ENCODE measurements at places on chromosomes 11 and 22. TPM values are rescaled to one million over a fixed set of nuclear protein-coding genes. Genes with fewer than 3 reads are reported as not detected.

DNA sequence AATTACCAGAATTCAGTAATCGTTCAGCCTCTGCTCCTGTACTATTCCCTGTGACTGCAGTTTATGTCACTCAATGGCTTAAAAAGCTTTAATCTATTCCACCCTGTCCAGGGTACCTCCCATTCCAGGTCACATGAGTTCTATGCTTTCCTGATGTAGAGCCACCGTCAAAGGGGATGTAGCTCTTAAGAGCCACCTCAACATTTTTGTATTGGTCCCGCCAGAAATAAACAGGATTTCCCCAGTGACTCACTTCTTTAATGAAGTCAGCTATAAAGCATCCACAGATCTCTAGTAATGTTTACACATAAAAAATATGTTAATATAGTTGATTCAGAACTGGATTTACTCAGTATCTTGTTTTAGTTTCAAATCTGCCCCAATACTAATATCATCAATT is 1.3 kb upstream of the OR8D1 start:
- no peaks in the 10 kb centered on the region for H3K27me3 ChIP-seq
- no peak overlapping the region for H3K27ac ChIP-seq
- no peak for DNase-seq
- H3K36me3 ChIP-seq = no peaks in the 10 kb centered on the region
- no peaks in the 10 kb centered on the region for H3K4me1 ChIP-seq

- no peak overlapping the region for H3K4me3 ChIP-seq
- H3K27me3 ChIP-seq = no peaks in the 10 kb centered on the region
- no peak overlapping the region for H3K27ac ChIP-seq
- H3K4me1 ChIP-seq = peaks cover 52% of the 10 kb centered on the region
- DNase-seq = peak; percentile 25
Measured at GRCh38 chr22:19995611-19996339, 20.8 kb downstream of the ARVCF start.

DNA sequence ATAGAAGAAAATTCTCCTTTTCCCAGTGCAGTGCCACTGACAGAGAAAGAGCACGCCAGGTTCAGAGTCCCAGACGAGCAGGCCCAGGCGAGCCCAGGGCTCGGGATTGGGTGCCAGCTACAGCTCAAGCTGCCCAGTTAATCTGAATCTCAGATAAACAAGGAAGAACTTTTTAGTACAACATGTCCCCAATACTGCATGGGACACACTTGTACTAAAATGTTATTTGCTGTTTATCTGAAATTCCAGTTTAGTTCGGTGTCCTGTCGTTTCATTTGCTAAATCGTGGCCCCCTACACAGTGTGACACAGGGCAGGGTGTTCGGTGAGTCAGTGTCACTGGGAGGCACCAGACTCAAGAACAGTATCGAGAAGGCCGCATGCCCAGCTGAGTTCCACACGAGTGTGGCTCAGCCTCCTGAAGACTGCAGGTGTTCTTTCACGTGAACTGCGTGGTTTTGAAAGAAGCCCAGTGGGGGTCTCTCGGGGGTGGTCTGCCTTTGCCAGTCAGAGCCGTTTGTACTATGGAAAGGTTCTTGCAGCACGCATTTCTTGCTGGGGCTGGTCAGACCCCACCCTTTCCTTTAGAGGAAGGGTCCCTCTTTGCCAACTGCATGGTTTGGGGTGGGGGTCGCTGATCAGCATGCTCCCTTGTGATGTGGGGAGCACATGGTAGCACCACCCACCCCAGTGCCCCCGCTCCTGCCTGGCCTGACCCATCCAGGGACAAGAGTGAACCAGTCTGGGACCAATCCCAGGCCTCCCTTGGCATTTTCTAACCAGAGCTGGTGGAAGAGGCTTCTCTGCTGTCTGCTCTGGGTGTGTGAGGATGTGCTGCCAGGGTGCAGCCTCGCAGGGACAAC is 115.6 kb upstream of the B3GAT1 start:
- peaks cover 13% of the 10 kb centered on the region for H3K27me3 ChIP-seq
- H3K4me1 ChIP-seq = no peaks in the 10 kb centered on the region
- H3K36me3 ChIP-seq = no peaks in the 10 kb centered on the region
- peak; percentile 3 for DNase-seq

- peak; percentile 41 for DNase-seq
- no peak overlapping the region for H3K27ac ChIP-seq
- H3K4me1 ChIP-seq = peaks cover 13% of the 10 kb centered on the region
- no peaks in the 10 kb centered on the region for H3K36me3 ChIP-seq
Measured at GRCh38 chr11:9626496-9627394, 37.1 kb upstream of the SWAP70 start.

- no peaks in the 10 kb centered on the region for H3K36me3 ChIP-seq
- no peak overlapping the region for H3K27ac ChIP-seq
- no peak overlapping the region for H3K4me3 ChIP-seq
- H3K4me1 ChIP-seq = no peaks in the 10 kb centered on the region
- peaks cover 5% of the 10 kb centered on the region for H3K27me3 ChIP-seq
Measured at GRCh38 chr11:79697905-79698304, 257.1 kb upstream of the TENM4 start.

DNA sequence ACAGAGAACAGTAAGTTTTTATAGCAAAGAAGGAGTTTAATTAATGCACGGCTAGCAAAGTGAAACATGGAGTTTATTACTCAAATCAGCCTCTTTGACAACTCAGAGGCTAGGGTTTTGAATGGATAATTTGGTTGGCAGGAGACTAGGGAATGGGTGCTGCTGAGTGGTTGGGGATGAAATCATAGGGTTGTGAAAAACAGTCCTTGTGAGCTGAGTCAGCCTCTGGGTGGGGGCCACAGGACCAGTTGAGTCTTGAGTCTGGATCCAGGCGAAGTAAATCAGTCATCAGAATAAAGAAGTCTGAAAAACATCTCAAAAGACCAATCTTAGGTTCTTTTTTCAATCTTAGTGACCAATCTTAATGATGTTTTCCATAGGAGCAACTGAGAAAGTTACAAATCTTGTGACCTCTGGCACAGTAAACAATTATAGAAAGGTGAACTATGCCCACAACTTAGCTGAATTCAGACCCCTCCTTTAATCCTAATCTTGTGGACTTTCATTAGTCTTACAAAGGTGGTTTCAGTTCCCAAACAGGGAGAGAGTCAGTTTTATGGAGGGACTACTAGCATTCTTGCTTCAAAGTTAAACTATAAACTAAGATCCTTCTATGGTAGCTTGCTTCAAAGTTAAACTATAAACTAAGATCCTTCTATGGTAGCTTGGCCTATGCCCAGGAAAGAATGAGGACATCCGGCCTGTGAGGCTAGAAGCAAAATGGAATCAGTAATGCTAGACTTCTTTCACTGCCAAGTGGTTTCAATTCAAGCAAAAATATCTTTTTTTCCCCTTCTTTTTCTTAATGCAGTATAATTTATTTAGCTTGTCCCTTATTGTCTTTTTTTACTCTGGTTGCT is 84.5 kb downstream of the AASDHPPT start:
- DNase-seq = no peak
- H3K27me3 ChIP-seq = no peaks in the 10 kb centered on the region
- H3K36me3 ChIP-seq = no peaks in the 10 kb centered on the region

DNA sequence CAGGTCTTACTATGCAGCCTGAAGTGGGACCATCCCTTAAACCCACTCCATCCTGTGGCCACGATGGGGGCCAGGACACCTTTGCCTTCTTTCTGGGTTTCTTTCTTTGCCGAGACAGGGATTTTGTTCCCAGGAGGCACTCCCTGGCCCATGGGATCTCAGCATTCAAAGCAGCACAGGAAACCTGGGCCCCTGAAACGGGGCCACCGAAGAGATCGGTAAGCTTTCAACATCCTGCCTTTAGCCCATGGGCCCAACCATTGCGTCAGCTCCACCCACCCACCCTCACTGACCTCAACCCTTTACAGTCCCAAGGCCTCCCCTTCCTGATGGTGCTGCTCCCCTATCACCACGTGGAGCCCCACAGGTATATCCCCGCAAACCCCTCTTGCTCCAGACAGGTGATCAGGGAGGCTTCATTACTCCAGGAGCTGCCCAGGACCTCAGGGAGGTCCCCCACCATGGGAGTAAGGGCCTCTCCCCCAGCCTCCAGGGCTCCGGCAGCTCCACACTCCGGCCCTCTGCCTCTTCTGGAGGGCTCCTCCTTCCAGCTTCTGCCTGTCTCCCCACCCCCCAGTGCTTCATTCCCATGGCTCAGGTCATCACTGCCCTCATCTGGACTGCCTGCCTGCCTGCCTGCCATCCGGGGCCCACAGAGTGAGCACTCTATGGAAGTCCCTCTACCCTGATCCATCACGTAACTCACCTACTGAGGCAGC is 42.0 kb upstream of the TUB start:
- H3K4me3 ChIP-seq = no peak overlapping the region
- no peak for DNase-seq
- no peak overlapping the region for H3K27ac ChIP-seq
- no peaks in the 10 kb centered on the region for H3K36me3 ChIP-seq

DNA sequence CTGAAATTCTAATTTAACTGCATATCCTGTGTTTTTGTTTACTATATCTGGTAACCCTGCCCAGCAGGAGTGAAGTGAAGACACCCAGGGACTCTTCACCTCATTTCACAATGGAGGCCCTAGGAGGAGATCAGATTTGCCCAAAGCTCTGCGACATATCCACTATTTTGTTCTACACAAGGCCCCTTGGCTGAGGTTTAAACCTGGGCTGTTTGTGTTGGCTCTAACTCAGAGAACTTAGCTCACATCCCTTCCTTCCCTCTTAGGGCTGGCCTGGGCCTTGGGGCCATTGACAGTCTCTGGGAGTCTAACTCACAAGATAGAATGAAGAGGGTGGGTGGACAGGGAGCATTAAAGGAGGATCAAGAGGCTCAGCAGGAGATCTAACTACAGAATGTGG is 8.2 kb upstream of the PLA2G3 start:
- H3K27ac ChIP-seq = peak overlapping the region; percentile 70
- no peak for DNase-seq
- H3K4me1 ChIP-seq = peaks cover 15% of the 10 kb centered on the region
- no peaks in the 10 kb centered on the region for H3K27me3 ChIP-seq

DNA sequence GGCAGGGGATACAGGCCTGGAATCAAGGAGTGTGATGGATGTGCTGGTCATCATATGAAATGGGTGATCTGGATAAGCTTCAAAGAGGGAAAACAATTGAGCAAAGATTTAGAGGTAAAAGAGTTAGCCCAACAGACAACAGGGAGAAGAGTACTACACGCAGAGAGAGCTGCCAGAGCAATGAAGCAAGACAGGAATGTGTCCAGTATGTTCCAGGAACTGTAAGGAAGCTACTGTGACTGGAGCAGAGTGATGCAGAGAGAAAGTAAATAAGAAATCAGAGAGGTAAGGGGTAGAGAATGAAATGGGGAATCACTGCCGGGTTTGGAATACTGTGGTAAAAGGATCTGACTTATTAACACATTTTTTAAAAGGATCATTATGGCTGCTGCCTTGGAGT is 255.1 kb downstream of the DCDC1 start:
- no peaks in the 10 kb centered on the region for H3K4me1 ChIP-seq
- no peaks in the 10 kb centered on the region for H3K36me3 ChIP-seq
- H3K27ac ChIP-seq = no peak overlapping the region
- H3K27me3 ChIP-seq = peaks cover 9% of the 10 kb centered on the region
- DNase-seq = no peak

GRCh38 chr11:34732831-34733230 is 111.9 kb downstream of the EHF start:
- DNase-seq = no peak
- no peaks in the 10 kb centered on the region for H3K27me3 ChIP-seq
- no peaks in the 10 kb centered on the region for H3K4me1 ChIP-seq
- H3K4me3 ChIP-seq = no peak overlapping the region

DNA sequence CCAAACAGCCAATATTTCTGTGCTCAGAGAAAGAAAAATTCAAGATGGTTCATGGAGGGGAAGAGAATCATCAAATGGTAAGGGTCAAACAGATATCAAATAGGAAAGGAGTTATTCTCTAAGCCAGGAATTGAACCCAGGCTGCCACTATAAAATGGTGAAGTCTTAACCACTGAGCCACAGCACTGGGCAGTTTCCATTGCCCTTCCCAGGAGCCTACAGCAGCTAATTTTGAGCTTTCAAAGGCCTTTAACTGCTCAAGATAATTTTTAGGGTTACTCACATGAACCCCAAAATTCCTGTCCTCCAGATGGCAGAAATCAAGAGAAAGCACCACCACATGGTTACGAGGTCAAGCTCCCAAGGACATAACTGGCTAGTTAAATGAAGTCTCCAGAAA is 176.2 kb downstream of the KIF18A start:
- H3K27ac ChIP-seq = no peak overlapping the region
- no peak for DNase-seq
- no peak overlapping the region for H3K4me3 ChIP-seq

GRCh38 chr22:32517921-32518320 is 43.3 kb downstream of the FBXO7 start:
- no peaks in the 10 kb centered on the region for H3K27me3 ChIP-seq
- no peak overlapping the region for H3K27ac ChIP-seq
- H3K36me3 ChIP-seq = no peaks in the 10 kb centered on the region
- no peak overlapping the region for H3K4me3 ChIP-seq

DNA sequence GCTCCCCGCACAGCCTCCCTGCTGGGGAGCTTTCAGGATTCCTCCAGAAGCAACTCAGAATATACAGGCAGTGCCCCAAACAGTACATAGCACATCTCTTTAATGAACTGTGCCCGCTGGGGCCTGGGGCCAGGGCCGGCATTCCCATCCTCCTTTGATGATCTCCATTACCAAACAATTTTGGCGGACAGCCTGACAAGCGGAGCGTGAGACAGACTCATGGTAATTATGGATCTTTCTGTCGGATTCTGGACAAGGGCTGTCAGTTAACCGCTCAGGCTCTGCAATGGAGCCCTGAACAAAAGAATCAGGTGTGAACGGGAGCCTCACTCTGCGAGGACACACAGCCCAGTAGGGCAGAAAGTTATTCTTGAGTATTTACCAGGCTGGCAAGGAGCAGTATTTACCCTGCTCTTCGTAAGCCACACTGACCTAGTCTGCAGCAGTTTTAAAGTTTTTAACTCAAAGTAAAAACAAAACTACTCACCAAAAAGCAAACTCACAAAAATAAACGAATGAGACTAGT is 174.0 kb downstream of the TBC1D22A start:
- peaks cover 20% of the 10 kb centered on the region for H3K4me1 ChIP-seq
- no peak overlapping the region for H3K27ac ChIP-seq
- no peaks in the 10 kb centered on the region for H3K27me3 ChIP-seq
- no peak overlapping the region for H3K4me3 ChIP-seq
- H3K36me3 ChIP-seq = peaks cover 6% of the 10 kb centered on the region

GRCh38 chr11:47992959-47993820 is 12.8 kb downstream of the PTPRJ start:
- H3K27me3 ChIP-seq = no peaks in the 10 kb centered on the region
- peaks cover 88% of the 10 kb centered on the region for H3K4me1 ChIP-seq
- DNase-seq = no peak
- no peaks in the 10 kb centered on the region for H3K36me3 ChIP-seq
- no peak overlapping the region for H3K27ac ChIP-seq
- no peak overlapping the region for H3K4me3 ChIP-seq

The TP53AIP1 gene
- not detected for total RNA-seq

The EXPH5 gene
- 1.6 TPM for total RNA-seq

The RNASEH2C gene
- total RNA-seq = 34.1 TPM

The CRYBA4 gene
- not detected for total RNA-seq

The KCNA4 gene
- total RNA-seq = 1.3 TPM

All from heart right ventricle (tissue), 16 donors.